ENCODE measurements at places on chromosomes 16 and 17.

DNA sequence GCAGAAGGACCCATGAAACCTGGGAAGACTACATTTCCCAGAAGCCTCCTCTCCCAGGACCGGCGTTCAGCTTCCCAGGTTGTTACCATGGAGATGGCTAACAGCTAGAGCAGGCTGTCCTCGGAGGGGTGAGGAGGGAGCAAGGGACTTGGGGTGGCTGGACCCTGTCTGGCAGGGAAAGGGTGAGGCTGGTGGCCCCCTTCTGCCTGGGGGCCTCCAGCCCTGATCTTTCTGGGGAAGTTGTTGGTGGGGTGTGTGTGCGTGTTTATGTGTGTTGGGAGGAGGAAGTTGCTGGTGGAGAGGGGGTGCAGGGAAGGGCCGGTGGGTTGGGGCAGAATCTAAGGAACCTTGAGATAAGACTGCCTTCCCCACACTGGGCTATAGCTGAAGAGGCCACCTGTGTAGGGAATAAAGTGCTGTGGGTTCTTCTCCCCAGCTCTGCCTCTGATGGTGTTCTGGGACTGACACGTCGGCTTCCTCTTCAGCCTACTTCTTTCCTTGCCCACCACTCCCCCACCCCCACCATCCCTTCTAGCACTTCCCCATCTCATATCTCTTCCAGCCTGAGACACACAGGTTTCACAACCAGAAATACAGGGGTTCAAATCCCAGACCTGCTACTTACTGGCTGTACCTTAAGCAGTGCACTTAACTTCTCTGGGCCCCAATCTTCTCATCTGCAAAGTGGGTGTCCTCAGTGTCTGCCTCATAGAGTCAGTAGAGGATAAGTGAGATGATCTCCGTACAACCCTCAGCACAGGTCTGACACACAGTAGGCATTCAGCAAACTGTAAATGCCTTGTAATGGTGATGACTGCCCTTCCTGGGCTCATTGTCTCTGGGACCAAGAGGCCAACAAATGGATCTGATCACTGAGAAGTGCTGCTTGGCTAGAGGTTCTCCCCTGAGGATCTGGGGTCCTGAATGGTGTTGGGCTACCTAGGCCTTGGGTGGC is at the start of gene DRC7:
Gene DRC7, plus strand, starts transcription at position 82 of the 955 bp plus-strand sequence. CDS start 3,144 bp downstream, outside the sequence.
- no peak for DNase-seq

DNA sequence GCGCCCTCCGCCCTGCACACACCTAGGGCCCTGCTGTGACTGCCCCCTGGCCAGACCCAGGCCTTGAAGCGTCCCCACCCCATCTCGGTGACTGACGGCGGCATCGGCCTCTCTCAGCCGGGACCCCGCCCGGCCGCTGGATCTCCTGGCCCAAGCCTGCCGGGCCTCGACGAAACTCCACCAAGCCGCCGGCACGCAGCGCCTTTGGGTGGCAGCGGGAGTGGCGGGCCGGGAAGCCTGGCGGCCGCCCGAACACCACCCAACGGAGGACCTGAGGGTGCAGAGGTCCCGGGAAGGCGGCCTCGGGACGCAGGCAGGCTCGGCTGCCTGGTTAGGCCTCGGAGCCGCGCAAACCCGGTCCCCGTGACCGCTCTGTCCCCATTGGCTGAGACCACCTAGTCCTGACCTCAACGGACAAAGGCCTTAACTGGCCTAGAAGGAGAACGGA is 12.0 kb upstream of the TMEM97 start:
- DNase-seq: no peak

GRCh38 chr16:66881014-66881417 is 701 bp downstream of the PDP2 start:
- DNase-seq: no peak

DNA sequence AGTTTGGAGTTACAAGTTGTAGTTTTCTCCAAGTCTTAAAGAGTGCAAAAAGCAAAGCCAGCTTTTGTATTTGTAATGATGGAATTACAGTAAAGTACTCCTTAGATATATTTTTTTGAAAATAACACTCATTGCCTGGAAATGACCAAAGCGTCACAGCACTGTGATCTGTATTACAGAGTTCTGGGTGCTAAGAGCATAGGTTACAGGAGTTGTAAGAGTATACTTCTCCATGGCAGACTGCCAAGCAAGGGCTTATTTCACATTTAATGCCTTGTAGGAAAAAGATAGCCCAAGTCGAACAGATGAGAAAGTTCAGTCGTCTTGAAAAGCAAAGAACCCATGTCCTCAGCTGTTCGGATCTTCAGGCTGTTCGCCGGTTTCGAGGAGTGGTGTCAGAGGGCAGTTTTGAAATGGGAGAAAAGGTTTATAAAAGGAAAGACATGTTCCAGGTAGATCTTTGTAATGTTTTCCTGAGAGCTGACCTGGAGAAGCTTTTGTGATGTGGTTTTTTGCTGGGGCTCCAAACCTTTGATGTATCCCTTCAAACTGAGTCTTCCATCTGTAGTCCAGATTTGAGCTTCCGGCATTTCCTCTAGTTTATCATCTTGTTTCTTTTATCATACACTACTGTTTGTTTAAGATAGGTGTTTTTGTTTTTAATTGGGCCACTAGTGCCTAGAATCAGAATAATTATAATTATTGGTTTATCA is 41.3 kb downstream of the ERCC4 start:
- no peak for DNase-seq

GRCh38 chr16:70712942-70713341 is 27.1 kb upstream of the MTSS2 start:
- no peak for DNase-seq

DNA sequence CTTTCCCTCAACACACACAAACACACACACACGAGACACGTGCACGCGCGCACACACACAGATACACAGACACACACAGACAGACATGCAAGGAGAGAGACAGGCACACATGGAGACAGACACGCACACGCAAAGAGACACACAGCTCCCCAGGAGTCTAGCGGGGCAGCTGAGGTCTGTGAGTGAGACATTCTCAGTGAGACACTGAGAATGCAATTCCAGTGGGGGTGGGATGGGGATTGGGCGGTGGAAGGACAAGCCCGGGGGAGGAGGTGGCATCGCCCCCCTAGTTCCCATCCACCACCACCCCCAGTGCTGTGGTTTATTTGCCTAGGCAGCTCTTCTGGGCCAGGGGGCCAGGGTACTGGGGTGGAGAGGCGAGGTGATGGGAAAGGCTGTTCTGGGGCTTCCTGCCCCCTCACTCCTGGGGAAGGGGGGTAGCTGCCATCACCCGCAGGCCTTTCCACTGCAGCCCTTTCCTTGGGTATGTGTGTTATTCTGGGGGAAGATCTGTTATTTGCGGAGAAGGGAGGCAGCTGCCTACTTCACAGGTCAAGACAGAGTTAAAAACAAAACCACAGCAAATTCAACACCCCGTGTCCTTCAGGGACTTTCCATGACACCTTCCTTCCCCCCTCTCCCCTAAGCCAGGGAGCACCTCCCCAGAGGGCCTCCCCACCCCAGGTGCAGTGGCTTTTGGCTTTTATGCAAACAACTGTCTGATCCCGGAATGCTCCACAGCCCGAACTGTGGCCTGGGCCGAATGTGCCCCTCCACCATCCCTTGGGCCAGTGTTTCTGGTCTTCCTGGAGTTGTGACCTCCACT is 18.0 kb downstream of the GRB7 start:
- peak; percentile 38 for DNase-seq
